ENCODE measurements at places on chromosomes 5 and 9.

GRCh38 chr9:135924628-135925338, 17.4 kb upstream of the CAMSAP1 start:
- DNase-seq = no peak

DNA sequence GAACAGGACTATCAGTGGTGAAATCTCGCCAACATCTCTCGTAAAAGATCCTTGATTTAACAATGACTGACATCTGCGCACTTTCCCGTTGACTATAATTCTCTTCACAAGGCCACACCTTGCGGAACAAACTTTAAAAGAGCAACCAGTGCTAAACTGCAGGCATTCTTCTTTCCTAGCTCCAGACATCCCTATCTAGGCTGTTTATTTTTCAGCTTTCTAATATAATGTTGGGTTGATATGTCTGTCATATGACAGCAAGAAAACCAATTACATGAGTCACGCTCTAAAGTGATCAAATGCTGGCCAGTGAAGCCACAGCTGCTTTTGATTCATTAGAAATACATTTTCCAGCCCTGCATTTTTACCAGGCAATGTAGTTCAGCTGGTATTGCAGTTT, 162.5 kb downstream of the ELAVL2 start:
- no peak for DNase-seq

GRCh38 chr9:75896193-75896592, 5.7 kb downstream of the PCSK5 start:
- DNase-seq = no peak

DNA sequence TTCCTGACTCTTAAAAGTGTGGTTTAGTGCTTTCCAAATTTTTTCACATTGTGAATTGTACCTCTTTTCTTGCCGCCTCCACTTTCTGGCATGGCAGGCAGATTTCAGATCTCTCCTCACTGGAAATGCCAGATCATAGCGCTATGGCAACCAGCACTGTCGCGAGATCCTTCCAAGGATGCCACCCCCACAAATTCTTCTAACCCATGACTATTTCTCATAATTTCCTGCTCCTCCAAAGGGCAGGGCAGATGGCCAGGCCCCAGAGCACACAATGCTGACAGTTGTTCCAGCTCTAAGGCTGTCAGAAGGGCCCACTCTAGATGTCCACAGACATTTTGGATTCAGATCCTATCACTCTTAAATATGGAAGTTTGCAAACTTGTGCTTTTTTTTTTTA, 446.2 kb upstream of the RIOK2 start:
- no peak for DNase-seq

- no peak for DNase-seq
Observed at GRCh38 chr5:36576721-36577120, 29.7 kb upstream of the SLC1A3 start.

DNA sequence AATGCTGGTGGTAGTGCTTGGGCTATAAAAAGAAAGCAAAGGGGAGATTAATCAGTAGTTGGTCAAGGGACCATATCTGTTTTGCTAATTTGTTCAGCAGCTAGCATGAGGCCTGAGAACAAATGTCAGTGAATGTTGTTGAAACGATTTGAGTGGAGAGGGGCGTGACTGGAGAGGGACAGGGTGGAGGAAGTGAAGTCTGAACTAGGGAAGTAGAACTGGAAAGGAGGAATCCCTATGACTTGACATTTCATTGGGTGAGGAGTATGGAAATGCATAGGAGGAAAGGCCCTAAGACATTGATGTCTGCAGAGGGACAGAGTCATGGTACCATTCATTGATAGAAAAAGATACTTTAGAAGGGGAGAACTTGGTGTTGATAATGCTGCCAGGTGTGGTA, 19.7 kb downstream of the TLE4 start:
- DNase-seq = no peak

GRCh38 chr5:22329683-22330082, 523.5 kb downstream of the CDH12 start:
- no peak for DNase-seq

DNA sequence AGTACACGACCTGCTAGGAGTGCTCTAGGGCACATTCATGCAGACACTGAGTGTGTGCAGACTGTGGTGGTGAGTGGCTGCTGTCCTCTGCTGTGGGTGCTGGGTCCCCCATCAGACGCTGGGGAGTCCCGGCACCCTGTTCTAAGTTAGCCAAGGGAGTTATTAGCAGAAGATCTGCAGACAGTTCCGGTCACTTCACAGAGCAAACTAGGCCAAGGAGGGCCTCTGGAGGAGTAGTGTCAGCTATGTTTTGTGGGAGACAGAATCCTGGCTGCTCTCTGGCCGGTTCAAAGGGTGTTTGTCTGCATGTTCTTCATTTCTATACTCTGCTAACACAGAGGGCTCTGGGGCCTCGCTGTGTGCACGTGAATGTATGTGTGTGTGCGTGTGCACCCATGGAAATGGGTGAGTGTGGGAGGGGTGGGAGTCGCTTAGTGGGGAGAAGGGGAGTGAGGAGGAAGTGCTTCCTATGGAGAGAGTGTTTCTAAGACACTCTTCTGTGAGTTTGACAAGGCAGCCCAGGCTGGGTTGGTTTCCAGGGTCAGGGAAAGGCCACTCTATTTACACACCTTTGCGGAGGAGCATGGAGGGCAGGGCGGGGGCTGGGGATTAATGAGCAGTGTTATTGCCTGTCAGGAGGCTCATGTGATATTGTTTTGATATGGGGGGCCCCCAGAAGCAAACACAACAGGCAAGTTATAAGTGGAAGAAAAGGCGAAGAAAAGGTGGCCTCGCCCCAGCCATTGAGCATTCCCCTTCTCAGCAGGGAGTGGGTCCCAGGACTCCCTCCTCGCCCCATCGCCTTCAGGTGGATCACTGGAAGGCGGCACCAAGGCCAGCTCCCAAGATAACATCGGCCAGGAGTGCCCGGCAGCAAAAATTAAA, 68.9 kb downstream of the MACROH2A1 start:
- no peak for DNase-seq

- DNase-seq = no peak
Observed at GRCh38 chr5:115985802-115986757, 23.8 kb downstream of the LVRN start.

DNA sequence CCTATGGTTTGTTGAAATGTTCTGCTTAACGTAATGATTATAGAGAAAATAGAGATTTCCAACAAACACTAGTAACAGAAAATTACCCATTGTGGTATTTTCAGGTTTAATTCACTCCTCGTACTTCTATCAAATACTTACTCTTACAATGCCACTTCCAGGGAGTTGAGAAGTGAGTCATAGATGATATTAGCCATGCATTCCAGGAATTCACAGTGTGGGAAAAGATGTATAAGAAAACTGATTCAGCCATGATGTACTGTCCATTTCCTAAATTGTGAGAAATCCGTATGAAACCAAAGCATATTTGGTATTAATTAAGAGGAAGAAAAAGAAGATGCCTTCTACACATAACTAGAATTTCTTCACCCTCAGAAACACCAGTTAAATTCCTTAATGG, 1854.6 kb upstream of the WWC1 start:
- no peak for DNase-seq

- DNase-seq = no peak
Observed at GRCh38 chr5:59655693-59656309, 237.7 kb downstream of the PDE4D start.

DNA sequence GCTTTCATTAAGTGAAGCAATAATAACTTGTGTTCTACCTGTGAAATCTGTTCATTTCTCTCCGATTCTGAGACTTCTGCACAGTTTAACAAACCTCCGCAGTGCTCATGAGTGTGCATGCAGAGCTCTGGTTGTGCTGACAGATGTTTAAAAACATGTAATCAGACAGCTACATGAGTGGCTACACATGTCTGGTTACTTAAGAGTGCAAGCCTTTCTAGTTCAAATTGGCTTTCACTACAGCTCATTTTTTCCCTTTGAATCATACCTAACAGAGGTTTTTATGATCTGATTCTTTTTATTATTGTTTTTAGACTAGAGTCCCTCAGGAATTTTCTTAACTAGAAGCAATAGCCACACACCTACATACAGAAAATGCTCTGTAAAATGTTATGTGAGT, 310.2 kb downstream of the ARRDC3 start:
- DNase-seq = no peak

GRCh38 chr5:7494481-7495130, 98.7 kb downstream of the ADCY2 start:
- DNase-seq = no peak

- DNase-seq = no peak
Observed at GRCh38 chr5:112077180-112077579, 320.2 kb upstream of the NREP start.
